ENCODE measurements at places on chromosomes 6 and 20.

DNA sequence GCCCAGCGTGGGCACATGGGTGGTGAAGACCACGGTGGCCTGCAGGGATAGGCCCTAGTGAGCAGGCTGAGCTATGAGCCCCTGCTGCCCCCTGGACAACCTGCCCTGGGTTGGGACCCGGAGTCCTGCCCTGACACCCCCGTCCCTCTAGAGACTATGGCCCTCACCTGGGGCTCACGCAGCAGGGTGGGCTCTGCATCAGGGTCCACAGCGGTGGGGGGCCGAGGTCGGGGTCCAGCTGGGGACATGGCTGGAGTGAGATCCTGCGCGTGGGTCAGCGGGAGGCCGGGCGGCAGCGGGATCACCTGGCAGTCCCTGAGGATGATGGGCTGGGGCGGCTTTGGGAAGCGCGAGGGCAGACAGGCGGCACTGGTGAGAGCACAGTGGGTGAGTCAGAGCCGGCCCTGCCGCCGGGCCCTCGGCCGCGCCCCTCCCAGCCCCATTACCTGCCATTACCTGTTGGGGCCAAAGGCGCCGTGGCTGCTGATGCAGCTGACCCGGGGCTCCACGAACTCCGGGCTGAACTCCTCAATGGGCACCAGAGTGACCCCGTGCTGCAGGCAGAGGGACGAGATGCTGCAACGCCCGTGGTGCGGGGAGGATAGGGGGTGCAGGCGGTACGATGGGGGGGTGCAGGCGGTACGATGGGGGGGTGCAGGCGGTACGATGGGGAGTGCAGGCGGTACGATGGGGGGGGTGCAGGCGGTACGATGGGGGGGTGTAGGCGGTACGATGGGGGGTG is 27.9 kb downstream of the ADRM1 start:
- no peak for DNase-seq

- DNase-seq: no peak
Measured at GRCh38 chr20:12882832-12883506, 125.8 kb upstream of the SPTLC3 start.

DNA sequence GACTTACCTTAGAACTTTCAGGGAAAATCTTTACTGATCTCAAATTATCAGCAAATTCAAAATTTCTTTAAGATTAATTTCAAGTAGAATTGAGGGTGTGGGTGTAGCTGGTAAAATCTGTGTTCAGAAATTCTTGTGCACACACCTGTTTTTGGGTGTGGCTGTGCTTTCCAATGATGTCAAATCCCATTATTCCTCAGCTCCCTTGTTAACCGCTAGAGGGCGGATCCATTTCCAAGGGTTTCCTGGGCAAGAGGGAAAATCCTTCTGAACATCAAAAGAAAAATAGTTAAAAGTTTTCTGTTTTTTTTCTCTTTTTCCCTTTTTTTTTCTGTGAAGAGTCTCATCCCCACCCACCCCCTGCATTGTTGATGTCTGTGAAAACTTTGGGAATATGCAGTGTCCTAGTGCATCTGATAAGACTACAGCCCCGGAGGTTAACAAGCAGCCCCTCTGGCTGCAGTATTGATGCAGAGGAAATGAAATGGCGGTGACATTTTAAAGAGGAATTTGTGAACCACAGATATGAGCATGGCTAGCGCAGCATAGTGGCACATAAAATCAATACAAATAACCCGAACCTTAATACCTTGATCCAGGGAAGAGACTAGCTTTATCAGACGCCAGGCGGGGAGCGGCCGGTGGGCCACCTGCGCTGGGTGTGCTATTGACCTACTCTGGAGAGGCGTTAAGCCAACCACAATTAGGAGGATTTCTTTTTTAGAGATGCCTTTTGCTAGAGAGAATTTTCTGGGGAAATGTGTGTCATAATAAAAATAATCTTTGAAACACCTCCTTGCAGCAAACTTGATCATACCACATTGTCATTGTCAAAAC is 130.9 kb downstream of the FOXA2 start:
- no peak for DNase-seq

DNA sequence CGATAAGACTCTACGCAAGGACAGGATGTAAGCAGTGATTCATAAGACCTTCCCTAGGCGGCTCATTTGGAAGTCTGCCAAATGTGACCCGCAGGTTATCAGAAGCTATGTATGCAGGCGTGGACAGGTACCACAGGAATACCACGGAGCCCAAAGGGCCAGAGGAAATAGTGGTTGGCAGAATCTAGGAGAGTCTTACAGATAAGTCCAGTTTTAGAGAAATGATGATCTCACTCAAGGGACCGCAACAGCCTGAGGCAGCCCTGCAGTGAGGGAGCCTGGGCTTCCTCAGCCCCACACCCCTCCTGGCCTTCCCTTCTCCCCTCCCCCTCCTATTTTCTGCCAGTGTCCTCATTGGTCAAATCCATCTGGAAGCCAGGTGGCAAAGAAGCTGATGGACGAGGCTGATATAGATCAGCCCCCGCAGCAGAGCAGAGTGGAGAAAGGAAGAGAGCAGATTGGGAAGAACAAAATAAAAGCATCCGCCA is 110.6 kb downstream of the FNDC1 start:
- DNase-seq: no peak

DNA sequence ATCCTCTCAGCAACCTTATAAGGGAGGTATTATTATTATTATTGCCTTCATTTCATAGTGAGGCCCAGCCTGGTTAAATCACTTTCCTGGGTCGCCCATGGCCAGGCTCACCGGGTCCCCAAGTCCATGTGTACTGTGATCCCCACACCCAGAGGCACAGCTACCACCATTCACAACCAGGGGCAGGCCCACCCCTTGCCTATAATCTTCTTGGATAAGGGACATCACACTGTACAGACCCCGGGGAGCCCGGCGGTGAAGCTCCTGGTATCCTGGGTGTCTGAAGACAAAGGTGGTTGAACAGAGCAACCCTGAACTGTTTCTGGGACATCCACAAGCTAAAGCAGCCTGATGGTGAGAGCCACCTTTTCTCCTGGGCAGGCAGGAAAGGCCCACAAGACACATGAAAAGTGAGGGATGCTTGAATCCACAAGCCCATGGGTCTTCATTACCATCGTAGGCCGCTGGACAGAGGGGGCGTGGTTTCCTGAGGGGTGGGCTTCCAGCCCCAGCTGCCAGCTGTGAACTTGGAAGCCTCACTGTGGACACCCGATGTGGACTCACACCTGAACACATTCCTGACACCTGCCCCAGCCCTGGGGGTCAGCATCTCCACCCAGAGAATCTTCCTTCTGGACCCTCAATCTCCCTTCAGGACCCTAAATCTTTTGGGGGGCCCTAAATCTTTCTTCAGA is 185.5 kb upstream of the PMEPA1 start:
- DNase-seq: no peak

- DNase-seq: no peak
Measured at GRCh38 chr6:137737836-137738596, 129.0 kb upstream of the TNFAIP3 start.

DNA sequence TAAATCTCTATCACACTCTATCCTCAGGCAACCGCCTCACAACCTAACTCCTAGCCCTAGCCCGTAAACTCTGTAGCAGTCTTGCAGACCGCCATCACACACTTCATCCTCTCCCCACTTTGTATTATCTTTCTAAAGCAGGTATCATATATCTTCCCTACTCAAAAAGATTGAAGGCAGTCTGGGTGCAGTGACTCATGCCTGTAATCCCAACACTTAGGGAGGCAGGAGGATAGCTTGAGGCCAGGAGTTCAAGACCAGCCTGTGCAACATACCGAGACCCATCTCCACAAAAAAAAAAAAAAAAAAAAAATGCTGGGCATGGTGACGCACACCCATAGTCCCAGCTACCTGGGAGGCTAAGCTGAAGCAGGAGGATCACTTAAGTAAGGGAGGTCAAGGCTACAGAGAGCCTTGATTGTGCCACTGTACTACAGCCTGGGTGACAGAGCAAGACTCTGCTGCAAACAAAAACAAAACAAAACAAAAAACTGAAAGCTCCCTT is 22.9 kb downstream of the RANBP9 start:
- no peak for DNase-seq

- DNase-seq: no peak
Measured at GRCh38 chr6:6818078-6818639, 229.6 kb downstream of the LY86 start.

- DNase-seq: no peak
Measured at GRCh38 chr6:112938650-112939049, 591.5 kb downstream of the RFPL4B start.

GRCh38 chr6:129104131-129104530 is 221.2 kb downstream of the LAMA2 start:
- DNase-seq: no peak
